Naive thymus-derived CD8-positive, alpha-beta T cell (primary cell): ENCODE measurements at places on chromosomes 16 and 17. TPM values are rescaled to one million over a fixed set of nuclear protein-coding genes. Genes with fewer than 3 reads are reported as not detected.

The OR4D1 gene
- 2.9 TPM for polyA plus RNA-seq

The ACSM2A gene
- polyA plus RNA-seq, result not detected

The ORMDL3 gene
- polyA plus RNA-seq, result 100 TPM

The HOXB1 gene
- not detected for polyA plus RNA-seq

The GTF3C1 gene
- 26.9 TPM for polyA plus RNA-seq

The SETD6 gene
- polyA plus RNA-seq, result 14.5 TPM

The MYLK3 gene
- not detected for polyA plus RNA-seq
